Effector memory CD8-positive, alpha-beta T cell (primary cell): ENCODE measurements at places on chromosomes 2 and 18.

GRCh38 chr2:65991381-65992197 is 443.3 kb upstream of the MEIS1 start:
- DNase-seq, result no peak

DNA sequence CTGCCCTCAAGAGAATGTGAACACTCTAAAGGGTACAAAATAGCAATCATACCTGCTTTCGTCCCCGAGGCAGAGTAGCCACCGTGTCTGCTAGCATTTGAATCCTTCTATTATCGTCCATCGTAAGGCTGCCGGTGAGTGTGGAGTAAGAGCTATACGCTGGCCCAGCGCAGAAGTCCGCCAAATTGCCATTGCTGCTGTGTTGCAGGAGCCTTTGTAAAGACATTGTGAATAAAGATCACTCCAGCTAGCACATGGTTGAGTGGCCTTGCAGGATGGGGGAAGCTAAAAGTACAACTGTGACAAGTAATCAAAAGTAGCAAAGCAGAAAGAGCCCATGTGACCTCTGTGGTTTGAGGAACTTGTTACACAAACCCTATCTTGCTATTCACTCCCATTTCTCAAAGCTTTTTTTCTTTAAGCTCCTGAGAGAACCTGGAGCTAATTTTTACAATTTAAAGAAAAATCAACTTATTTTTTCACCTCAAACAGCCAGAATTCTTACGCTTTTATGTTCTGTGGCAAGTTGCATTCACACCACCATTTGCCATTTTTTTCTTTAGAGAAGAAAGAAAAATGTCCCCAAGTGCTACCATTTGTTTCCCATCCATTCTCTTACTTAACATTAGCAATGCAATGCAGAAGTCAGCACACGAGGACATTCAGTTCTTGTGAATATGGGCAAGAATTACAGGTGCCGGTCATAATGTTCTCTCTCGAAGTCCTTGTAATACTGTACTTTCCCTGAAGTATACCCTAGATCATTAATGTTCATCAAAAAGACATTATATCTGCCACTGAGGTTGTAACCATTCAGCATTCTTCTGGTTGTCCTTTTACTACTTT is at the start of gene CYTIP:
Gene CYTIP (minus strand): TSS at position 295 of the 846 bp plus-strand sequence. CDS start 69 bp downstream, at position 226.
- peak; percentile 38 for DNase-seq

DNA sequence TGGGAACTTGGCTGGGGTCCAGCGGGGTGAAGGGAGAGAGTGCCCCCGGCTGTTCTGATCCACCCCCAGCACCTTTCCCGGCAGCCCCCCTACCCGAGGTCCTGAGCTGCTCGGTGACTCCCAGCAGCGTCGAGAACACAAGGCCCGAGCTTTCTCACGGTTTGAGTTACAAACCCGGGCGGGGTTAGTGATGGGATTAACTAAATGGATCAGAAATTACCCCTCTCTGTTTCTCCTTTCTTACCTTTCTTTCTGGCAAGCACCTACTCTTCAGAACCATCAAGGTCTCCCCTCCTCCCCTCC is 139.4 kb upstream of the GPC1 start:
- DNase-seq, result no peak

DNA sequence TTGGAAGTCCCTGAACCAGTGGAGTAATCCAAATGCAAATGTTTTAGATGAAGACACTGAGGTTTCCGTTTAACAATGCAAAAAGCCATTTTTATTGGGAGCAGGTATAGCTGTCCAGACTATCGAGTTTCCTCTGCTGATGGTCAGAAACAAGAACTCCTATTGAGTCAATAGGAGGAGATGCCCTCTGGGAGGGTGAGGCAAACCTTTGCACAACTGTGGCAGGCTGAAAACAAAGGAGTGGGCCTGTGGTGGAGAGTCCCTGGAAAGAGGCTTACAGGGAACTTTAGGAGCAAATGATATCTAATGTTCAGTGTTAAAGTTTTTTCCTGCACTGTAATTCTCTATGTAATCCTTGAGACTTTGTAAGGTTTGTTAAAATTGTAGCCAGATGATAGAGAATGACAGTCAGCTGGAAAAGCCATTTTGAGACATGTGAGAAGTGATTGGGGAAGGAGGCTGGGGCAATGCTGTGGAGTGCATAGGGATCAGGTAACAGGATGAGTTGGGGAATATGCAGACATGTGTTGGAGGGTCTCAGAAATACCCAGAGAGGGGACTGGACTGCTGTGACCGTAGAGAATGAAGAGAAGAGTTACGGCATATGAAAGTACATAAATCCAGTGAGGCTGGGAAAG is 15.1 kb upstream of the EML4 start:
- DNase-seq, result no peak

DNA sequence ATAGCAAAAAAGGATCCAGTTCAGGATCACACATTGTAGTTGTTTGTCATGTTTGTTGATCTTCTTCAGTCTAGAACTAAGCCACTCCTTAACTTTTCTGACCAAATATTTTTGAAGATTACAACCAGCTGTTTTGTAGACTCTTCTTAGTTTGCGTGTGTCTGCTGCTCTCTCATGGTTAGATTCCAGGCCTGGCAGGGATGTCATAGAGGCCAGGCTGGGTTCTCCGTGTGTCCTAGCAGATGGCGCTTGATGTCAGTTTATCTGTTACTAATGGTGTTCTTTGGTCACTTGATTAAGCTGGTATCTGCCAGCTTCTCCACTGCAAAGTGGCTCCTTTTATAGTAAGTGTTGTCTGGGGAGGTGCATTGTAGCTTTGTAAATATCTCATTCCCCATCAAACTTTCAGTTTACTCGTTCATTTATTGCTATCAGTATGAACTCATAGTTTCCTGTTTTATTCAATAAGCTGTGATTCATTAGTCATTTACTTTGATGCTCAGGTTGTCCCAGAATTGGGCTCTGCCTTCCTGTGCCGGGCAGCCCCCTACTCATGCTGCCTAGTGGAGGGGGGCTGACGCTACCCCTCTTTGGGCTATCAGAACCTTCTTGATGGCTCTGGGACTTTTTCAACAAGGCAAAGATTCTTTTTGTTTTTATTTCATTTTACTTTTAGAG is 42.1 kb downstream of the GRHL1 start:
- no peak for DNase-seq

- no peak for DNase-seq
These were observed 72.6 kb downstream of the ACTR2 start for GRCh38 chr2:65300134-65300760.

- no peak for DNase-seq
These were observed 512.3 kb upstream of the RAB6C start for GRCh38 chr2:129467012-129467779.

GRCh38 chr2:24238158-24238557 is 63.3 kb downstream of the FAM228A start:
- DNase-seq, result no peak

DNA sequence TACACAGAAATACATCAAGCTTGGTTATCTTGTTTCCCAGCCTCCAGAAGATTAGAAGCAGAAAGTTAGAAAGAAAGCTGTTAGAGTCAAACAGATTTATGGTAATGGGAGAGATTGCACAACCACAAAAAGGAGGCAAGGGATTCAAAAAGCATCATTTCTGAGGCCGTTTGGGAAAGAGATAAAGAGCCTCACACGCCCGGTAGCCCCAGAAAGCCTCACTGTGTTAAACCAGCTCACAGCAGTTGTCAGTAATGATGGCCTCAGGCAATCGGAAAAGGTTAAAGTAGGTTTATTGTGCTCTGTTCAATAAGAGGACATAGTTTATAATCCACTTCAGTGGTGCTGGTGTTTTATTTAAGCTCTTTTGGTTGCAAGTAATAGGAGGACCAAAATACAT is 111.3 kb downstream of the DCC start:
- DNase-seq, result no peak

- no peak for DNase-seq
These were observed 419.9 kb downstream of the TGIF1 start for GRCh38 chr18:3869848-3870247.

- DNase-seq, result no peak
These were observed 32.2 kb upstream of the TEX51 start for GRCh38 chr2:126866451-126866850.

- no peak for DNase-seq
These were observed 764.9 kb downstream of the TMEM182 start for GRCh38 chr2:103526757-103527156.

- DNase-seq, result no peak
These were observed 334.3 kb downstream of the CLIP4 start for GRCh38 chr2:29449499-29449898.

DNA sequence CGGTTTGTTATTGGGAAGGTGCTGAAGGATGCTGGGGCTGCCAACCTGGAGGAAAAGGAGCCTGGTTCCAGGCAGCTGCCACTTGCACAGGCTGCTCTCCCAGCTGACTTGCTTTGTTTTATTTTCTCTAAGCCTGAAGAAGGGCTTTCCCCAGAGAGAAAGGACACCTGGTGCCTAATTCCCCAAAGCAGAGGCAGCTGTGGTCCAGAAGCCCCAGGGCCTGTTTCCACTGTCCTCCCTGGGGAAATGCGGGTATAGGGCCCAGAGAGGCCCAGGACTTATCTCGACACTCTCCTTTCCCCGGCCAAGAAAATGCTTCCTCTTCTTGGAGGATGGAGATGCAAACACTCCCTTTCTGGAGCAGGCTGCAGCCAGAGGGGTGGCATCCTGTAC is 30.1 kb downstream of the INO80C start:
- DNase-seq, result no peak

DNA sequence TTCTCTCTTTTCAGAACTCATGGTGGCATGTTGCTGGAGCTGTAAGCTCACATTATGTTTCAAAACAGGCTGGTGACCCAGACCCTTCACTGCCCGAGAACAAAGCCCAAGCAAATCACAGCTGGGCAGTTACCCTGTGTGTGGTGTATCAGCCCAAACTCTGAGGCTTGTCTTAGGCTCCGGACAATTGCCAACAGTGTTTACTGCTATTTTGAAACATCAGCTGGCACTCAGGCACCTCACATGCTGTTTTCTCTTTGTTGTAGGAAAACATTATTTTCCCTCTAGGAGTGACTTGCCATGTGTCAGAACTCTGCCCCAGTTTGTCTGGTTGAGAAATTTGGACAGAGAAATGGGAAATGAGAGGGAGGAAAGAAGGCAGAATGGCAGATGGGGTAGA is 237.6 kb upstream of the APCDD1 start:
- DNase-seq, result no peak

DNA sequence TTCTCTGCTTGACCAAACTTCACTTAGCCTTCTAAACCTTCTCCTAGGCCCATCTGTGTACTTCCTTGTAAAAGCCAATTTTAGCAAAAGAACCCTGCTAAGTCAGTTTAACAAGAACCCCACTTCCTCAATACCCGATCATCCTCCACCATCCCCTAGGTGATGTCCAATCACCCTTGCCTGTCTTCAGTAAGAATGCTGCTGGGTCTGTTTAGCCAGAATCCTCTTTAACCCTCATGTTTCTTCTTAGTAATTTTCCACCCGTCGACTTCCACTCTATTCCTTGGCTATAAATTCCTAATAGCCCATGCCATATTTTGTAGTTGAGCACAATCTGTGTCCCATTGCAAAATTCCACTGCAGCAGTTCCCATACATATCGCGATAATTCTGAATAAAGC is 780.0 kb upstream of the RAB6C start:
- DNase-seq, result no peak

GRCh38 chr2:54898456-54899226 is 151.6 kb downstream of the RTN4 start:
- DNase-seq, result no peak

DNA sequence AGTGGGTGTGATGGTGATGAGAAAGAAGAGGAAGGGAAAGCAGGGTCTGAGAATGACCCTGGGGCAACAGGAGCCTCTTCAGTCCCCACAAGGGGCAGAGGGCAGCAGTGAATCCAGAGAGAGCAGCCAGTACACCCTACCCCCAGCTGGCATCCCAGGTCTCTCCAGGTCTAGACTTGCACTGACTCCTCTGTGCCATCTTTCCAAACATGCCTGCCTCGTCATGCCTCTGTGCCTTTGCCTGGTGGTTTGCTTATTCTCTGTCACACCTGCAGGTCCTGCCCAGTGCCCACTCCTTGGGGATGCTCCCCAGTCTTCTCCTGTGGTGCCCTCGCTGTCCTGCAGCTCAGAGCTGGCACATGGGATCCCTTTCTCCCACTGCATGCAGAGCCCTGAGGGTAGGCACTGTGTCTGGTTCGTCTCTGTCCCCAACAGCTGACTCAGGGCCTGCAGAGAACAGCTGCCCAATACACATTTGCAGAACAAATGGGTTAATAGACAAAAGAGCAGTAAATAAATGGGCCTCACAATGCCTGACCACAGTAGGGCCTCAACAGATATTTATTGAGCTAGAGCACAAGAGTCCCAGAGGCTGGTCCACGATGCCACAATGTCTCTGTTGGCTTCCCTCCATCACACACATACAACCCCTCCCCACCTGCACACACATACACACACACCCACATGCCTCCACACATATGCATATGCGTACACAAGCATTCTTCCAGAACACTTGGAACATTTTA is 89.8 kb downstream of the HS1BP3 start:
- DNase-seq, result no peak

DNA sequence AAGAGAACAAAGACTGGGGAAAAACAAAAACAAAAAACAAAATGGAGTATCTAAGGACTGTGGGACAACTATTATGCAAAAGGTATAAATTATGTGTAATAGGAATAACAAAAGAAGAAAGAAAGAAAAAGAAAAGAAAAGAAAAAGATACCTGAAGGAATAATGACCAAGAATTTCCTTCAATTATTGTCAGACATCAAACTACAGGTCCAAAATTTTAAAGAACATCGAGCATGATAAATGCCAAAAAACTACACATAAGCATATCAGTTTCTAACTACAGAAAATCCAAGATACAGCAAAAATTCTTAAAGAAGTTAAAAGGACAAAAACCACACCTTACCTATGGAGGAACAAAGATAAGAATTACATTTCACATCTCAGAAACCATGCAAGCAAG is 93.0 kb downstream of the SPIRE1 start:
- DNase-seq, result no peak

DNA sequence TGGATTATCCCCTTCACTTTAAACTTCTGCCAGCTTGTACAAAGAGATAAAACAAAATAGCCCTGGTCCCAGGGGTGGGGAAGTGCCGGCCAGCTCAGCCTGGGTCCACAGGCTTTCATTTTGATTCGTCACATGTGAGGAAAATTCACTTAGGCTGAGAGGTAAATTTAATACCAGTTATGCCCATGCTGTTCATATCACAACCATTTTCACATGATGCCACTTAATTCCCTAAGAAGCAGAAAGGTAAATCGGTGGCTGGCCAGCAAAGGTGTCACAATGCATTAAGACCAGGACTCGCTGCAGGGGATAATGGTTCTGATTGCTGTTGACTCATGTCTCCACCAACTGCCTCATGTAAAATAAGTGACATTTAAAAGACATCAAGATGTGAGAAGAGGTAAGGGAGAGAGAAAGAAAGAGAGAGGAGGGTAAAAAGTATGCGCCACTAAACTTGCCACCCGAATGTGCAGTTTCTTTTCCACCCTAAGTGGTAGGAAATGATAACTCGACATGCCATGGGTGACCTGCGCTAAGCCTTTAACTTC is 261.0 kb upstream of the SIX3 start:
- no peak for DNase-seq

- no peak for DNase-seq
These were observed 156.9 kb upstream of the MYCN start for GRCh38 chr2:15783489-15783888.

GRCh38 chr2:168180914-168181313 is 66.5 kb downstream of the STK39 start:
- DNase-seq, result no peak
